ENCODE measurements at places on chromosomes 16 and 17.
A peak's percentile ranks its signal among the peaks of the same experiment; 100 is the strongest.

- no peak for DNase-seq
Observed at GRCh38 chr16:77299395-77299794, 100.2 kb downstream of the SYCE1L start.

DNA sequence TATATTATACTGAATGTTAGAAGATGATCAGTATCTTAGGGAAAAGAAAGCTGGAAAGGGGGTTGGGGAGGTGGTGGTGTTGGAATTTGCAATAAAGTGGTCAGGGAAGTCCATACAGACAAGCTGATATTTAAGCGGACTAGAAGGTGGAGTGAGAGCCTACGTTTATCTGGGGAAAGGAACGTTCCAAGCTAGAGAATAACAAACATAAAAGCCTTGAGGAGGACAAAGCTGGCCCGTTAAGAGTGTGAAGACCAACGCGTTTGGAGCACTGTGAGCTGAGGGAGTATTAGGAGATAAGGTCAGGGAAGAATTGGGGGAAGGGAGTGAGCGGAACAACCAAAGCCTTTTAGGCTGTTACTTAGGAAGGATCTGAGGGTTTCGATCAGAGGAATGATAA, 1.4 kb downstream of the DDX42 start:
- DNase-seq, result no peak

GRCh38 chr17:40518401-40519088, 17.1 kb upstream of the TNS4 start:
- no peak for DNase-seq

DNA sequence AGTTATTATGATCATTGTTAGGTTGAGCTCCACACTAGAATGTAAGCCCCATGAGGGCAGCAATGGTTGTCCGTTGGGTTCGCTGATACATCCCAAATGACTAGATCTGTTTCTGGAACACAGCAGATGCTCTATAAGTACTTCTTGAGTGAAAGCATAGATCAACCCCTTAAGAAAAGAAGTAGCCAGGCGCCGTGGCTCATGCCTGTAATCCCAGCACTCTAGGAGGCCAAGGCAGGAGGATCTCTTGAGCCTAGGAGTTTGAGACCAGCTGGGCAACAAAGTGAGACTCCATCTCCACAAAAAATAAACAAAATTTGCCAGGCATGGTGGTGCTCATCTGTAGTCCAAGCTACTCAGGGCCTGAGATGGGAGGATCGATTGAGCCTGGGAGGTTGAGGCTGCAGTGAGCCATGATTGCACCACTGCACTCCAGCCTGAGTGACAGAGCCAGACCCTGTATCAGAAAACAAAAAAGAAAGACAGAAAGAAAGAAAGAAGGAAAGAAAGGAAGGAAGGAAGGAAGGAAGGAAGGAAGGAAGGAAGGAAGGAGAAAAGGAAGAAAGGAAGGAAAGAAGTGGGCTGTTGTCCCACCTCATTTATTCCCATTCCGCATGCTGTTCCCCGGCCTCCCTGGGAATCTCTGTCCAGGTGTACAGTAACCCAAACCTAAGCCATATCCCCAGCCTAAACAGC, 54.4 kb upstream of the RPL38 start:
- DNase-seq, result no peak

DNA sequence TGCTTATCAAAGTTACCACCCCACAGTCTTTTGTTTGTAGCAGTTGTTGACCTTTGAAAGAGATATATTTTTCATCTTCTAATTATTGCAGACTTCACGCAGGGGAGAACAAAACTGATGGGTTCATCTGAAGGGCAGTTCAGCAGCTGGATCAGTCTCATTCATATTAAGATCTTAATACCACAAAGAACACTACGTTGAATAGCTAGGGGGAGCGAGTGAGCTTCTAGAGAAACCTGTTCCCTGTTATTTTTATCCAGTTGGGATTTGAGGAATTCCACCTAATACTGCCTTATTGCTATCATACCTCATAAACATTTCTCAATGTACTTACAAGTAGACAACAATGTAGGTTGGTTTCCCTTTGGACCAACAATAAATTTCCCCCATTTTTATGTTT, 306.1 kb upstream of the KIF2B start:
- DNase-seq, result no peak

- no peak for DNase-seq
Observed at GRCh38 chr17:77708936-77709335, 249.6 kb upstream of the TNRC6C start.

GRCh38 chr17:48618256-48618896, 3.3 kb upstream of the HOXB8 start:
- DNase-seq, result peak; percentile 95

- no peak for DNase-seq
Observed at GRCh38 chr16:68074850-68075555, 10.2 kb upstream of the NFATC3 start.

GRCh38 chr17:6532441-6532885, 23.9 kb downstream of the PITPNM3 start:
- DNase-seq, result no peak

GRCh38 chr17:27239046-27239445, 54.9 kb upstream of the WSB1 start:
- DNase-seq, result no peak

GRCh38 chr17:28118362-28118761, 75.9 kb downstream of the NLK start:
- no peak for DNase-seq

DNA sequence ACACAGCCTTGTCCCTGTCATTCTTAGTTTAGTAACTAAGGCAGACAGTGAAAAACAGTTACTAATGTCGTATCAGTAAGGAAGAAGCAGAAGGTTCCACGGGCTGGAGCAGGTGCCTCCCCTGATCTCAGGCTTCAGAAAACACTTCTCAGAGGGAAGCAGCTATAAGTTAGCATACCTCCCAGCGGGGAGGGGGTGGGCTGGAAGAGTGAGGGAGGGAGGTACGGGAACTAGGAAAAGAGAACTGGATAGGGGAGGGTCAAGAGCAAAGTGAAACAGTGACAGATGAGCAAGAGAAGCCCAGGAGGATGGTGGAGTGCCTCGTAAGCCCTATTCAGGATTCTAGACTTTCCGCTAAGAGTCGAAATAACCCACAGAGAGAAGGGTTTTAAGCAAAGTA, 186.3 kb upstream of the XYLT1 start:
- no peak for DNase-seq

- DNase-seq, result no peak
Observed at GRCh38 chr16:47774661-47775060, 313.5 kb downstream of the PHKB start.

GRCh38 chr17:39729280-39729851, 966 bp downstream of the MIEN1 start:
- DNase-seq, result peak; percentile 15

DNA sequence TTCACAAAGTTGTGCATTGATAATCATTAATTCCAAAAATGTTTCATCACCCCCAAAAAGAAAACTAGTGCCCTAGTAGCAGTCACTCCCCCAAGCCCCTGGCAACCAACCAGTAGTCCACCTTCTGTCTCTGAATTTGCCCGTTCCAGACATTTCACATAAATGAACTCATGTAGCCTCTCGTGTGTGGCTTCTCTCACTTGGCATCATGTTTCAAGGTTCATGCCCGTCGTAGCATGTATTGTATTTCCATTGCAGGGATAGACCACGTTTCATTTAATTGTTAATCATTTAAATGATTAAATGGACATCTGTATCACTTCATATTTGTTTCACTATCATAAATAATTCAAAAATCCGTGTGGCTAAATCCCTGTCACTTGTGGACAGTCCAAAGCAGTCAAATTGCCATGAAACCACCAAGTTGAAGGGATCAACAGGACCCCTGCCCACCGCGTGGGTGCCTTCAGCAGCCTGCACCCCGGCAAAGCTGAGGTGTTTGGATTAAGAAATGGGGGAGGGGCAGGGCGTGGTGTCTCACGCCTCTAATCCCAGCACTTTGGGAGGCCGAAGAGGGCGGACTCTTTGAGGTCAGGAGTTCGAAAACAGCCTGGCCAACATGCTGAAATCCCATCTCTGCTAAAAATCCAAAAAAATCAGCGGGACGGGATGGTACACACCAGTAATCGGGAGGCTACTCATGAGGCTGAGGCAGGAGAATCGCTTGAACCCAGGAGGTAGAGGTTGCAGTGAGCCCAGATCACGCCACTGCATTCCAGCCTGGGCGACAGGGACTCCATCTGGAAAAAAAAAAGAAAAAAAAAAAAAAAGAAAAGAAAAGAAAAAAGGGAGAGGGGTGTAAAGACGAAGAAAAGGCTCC, 8.7 kb upstream of the FLYWCH2 start:
- DNase-seq, result no peak

DNA sequence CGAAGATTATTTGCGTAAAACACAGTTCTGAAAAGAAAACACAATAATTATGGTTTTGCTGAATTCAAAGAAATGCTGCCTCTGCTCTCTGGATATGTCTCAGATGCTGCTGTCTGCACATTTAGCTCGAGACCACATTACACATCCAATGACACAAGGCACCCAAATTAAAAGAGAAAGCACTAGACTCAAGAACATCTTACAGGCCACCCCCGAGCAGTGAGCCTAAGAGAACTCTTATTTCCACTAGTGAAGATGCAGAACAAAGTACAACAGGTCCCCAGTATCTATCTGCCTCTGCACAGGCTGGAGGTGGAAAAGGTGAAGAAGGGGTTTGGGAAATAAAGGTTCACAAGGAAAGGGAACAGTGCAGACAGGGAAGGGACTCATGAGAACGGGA, 33.5 kb downstream of the GRB2 start:
- DNase-seq, result no peak

- DNase-seq, result no peak
Observed at GRCh38 chr16:4859190-4859899, 12.1 kb downstream of the UBN1 start.

DNA sequence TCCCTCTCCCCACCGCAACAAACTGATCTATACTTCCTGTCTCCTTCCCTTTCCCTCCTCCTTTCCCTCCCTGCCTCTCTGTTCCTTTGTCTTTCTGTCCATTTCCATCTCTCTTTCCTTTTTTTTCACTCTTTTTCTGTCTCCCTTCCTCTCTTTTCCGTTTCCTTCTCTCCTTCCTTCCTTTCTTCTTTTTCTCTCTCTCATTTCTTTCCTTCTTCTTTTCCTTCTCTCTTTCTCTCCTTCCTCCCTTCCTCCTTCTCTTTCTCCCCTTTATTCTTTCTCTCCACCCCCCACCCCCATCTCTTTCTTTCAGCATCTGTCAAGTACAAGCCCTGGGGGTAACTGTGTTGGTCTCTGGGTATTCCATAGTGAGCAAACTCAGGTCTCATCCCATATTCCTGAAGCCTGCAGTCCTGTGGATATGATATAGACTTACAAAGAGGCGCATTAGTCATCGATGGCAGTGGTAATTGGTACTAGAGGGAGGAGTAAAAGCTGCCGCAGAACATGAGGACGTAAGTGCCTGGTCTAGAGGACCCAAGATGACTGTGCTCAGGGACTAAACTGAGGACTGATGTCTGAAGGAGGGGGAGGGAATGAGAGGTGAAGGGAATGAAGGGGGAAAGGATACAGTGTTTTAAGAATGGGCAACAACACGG, 50.4 kb downstream of the VAT1L start:
- no peak for DNase-seq

DNA sequence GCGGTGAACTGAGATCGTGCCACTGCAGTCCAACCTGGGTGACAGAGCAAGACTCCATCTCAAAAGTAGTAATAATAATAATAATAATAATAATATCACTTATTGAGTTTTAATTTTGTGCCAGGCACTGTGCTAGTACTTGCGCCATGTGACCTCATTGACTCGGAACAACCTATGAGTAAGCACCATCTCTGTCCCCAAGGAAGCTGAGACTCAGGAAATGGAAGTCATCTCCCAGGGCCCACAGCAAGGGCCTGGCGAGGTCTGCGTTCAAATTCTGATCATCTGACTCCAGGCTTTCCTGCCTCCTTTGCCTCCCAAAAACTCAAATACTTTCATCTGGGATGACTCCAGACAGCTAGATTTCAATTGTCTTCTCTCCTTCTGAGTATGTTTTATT, 162.9 kb downstream of the SEC14L1 start:
- DNase-seq, result peak; percentile 55

DNA sequence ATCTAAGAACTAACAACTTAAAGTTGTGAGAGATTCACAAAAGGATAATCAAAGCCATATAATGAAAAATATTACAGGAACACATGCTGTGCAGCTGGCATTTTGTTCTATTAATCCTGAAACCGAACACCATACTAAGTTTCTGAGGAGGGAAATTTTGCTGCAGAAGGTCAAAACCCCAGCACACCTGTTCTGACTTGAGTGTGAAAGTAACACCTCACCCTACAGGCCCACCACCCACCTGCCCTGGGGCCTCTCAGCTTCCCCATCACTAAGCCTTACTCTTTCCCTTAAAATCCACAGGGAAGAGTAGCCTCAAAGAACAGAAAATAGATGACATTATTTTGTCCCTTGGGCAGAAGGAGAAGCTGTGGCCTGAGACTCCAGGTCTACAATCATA, 44.8 kb downstream of the STAT5A start:
- DNase-seq, result no peak

GRCh38 chr16:25633549-25633948, 58.2 kb upstream of the HS3ST4 start:
- DNase-seq, result no peak

GRCh38 chr17:50372222-50372757, 694 bp downstream of the MRPL27 start:
- no peak for DNase-seq

- DNase-seq, result peak; percentile 31
Observed at GRCh38 chr17:15287538-15288267, 22.6 kb upstream of the PMP22 start.

DNA sequence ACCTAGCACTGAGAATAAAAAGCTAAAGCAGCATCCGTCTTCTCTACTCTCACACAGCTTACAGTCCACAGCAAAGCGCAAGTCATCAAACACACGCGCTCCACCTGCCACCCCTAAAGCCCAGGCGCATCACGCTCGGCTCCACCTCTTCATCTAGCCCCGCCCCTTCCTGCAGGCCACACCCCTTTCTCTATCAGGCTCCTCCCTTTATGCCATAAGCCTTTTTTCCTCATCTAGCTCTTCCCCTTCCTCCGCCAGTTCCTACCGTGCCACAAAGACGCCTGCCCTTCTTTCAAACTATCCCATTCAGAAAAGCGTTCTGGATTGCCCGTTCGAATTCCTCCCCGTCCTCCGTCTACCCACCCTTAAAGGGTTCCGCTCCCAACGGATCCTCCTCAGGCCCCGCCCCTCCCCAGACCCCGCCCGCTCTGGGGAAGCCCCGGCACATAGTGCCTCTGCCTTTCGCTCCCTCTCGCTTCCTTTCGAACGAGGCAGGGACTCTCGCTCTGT, 417 bp downstream of the C16orf46 start:
- peak; percentile 88 for DNase-seq

- DNase-seq, result no peak
Observed at GRCh38 chr16:533391-534123, 6.0 kb downstream of the CAPN15 start.

- no peak for DNase-seq
Observed at GRCh38 chr17:19284005-19284959, 47.1 kb downstream of the EPN2 start.

GRCh38 chr16:52470585-52470984, 76.4 kb downstream of the TOX3 start:
- no peak for DNase-seq

GRCh38 chr16:73408311-73408710, 360.4 kb upstream of the ZFHX3 start:
- DNase-seq, result no peak

GRCh38 chr16:77674888-77675287, 47.4 kb upstream of the NUDT7 start:
- DNase-seq, result peak; percentile 57

- DNase-seq, result peak; percentile 51
Observed at GRCh38 chr17:2598166-2598565, 4.7 kb downstream of the PAFAH1B1 start.
